ENCODE measurements at places on chromosomes 3 and 15.

DNA sequence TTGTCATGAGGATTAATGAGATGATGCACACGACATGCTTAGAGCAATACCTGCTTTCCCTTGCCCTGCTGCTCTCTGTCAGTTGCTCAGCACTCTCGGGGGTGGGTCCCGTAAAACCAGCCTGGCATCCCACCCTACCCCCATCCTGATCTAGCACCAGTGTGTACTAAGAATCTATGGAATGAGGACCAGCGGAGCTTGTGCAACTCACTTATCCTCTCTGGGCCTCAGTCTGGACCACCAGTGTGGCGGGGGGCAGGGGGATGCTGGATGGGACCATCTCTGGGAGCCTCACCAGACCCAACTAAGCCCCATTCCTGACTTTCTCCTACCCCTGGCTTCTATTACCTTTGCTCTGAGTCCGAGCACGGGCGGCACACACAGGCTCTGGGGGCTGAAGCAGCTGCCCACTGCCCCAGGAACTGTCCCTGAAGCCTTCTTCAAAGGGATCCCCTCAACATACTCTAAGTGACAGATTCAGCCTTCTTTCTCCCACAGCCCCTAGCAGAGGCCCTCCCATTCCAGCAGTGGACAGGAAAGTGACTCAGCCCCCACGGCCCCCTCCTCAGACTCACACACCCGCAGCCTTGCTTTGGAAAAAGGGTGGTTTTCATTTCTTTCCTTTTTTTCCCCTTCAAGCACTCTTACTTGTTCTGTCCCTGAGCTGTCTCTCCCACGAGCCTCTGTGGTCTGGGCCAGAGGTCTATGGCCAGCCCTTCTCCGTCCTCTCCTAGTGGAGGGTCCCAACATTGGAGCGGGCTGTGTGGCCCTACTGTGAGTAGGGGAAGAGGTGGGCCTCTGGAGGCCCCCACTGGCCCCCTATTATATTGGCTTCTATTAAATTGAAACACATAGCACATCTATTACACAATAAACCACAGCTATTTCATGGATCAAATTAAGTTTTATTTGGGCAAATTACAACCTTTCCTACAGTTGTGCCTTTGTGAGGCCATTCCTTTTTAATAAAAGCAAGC is 100.3 kb downstream of the SMAD6 start:
- no peak for DNase-seq

DNA sequence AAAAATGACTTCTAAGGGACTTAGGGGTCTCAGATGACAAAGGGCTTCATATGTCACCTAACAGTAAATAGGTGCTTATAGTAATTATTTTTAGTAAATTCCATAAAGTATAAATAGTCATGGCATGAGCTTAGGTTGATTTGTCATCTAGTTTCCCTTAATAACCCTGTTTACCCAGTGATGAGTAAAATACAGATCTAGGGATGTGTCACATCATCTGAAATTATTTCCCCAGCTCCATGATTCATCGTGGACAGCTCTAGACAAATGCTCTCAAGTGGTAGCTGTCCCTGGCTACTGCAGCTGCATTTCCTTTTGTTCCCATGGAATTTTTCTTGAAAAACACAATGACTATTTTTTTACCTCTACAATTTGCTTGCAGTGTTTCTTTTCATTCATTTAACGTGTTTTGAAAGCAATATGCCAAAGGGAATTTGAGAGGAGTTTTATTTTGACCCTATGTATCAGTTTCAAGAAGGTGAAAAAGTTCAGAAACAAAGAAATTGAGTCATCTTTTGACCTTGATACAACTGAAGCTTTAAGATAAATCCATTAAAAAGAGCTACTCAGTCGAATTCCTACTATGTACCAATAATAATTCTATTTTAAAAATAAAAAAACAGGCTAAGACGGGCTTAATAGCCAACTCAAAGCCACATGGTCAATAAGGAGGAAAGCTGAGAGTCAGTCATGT is 241.6 kb downstream of the KCNMB2 start:
- DNase-seq: no peak

- no peak for DNase-seq
Observed at GRCh38 chr3:111303760-111304159, 232.1 kb downstream of the NECTIN3 start.

DNA sequence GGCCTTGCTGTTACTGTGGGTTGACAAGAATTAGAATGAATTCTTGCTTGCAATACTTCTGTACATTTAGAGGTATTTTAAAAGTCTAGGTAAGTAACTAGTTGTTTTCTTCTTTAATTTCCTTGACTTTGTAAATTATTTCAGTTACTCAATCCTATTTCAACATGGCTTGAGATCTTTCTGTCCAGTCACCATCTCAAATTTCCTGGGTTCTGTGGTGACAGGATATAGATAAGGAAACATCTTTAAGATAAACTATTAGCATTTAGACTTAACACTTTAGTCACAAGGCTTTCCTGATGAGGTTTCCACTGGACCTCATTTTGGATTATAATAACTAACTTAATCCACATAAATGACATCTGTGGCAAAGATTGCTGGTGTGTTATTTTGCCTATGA is 195.9 kb upstream of the DPH6 start:
- no peak for DNase-seq

DNA sequence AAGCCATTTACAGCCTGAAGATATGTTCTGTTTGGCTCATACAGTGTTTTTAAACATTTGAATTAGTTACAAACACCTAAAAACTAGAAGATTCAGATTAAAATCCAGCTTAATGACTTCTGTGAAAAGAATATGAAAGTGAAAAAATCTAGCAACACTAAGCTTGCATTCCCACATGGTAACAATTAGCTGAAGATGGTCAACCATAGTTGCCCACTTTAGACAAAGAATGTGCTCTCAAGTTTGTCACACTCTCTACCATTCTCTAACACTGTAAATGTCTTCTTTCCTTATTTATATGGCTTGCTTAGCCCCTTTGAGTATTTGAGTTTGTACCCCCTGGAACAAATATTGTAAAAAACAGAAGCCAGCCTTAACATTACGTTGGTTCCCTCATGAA is 32.7 kb downstream of the HDGFL3 start:
- no peak for DNase-seq

DNA sequence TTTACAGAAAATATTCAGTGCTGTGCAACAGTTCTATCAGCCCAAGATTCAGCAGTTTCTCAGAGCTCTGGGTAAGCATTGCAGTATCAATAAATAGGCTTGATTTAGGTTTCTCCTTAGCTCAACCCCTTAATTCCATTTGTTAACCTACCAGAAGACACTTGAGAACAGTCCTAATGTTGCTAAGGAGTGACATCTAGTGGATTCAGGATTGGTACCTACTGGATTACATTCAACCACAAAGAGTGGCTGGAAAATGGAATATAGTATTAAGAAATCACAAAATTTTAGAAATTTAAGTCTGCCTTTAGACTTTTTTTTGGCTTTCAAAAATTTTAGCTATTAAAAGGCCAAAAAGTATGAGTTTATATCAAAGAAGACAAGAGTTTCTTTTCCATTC is 34.7 kb downstream of the POLG start:
- peak; percentile 16 for DNase-seq

GRCh38 chr3:189148081-189148507 is 23.7 kb upstream of the TPRG1 start:
- DNase-seq: peak; percentile 73

DNA sequence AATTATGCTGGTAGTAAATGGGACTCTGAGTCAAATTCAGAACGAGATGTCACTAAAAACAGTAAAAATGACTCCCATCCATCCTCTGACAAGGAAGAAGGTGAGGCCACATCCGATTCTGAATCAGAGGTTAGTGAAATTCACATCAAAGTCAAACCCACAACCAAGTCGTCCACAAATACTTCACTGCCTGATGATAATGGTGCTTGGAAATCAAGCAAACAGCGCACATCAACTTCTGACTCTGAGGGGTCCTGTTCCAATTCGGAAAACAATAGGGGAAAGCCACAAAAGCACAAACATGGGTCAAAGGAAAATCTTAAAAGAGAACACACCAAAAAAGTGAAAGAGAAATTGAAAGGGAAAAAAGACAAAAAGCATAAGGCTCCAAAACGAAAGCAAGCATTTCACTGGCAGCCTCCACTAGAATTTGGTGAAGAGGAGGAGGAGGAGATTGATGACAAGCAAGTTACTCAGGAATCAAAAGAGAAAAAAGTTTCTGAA is 15.1 kb upstream of the ZBTB47 start:
- DNase-seq: no peak

DNA sequence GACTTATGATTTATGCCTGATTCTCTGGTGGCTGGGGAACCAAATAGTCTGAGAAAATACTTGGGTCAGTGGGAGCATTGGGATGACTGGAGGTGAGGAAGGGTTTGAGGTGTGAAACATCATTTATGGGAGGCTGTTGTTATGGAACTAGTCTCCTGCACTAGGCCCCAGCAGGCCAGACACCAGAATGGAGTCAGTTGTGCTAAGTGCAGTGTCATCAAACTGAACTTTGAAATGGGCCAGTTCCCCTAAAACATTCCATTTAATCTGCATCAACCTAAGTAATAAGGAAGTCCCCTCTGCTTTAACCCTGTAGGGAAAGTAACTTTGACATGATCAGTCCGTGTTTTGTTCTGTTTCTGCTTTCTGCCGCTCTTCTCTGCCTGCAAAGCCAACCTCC is 44.9 kb upstream of the KLHL25 start:
- no peak for DNase-seq

- no peak for DNase-seq
Observed at GRCh38 chr15:84973492-84974460, 7.9 kb upstream of the PDE8A start.

DNA sequence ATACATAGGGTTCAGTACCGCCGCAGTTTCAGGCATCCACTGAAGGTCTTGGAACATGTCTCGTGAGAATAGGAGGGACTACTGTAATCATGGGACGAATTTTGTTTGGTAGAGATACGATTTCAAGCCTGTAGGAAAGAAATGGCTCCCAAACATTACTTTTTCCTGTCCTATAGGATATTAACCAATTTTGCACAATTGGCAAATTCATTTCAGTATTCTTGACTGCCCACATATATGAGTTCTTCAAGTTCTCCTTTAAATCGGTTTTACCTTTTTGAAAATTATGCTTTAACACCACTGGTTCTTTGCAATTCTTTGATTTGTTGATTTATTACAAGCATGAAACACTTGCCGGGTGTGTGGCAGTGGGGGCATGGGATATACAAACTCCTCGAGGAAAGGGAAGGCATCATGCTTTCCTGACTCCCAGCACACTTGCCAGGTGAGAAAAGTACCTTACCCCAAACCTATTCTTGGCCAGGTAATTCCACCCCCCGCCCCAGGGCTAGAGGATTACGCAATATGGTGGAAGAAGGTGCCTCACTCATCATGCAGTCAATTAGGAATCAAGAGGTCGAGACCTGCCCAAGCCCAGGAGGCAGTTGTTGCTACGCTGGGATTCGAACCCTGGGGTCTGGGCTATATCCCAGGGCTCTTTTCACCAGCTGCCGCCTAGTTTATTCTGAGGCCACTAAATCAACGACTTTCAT is 584 bp upstream of the LARS2 start:
- no peak for DNase-seq

GRCh38 chr15:66842710-66843441 is 140.8 kb downstream of the SMAD6 start:
- DNase-seq: peak; percentile 11
